ENCODE measurements at places on chromosomes 1 and 21. TPM values are rescaled to one million over a fixed set of nuclear protein-coding genes. Genes with fewer than 3 reads are reported as not detected.

DNA sequence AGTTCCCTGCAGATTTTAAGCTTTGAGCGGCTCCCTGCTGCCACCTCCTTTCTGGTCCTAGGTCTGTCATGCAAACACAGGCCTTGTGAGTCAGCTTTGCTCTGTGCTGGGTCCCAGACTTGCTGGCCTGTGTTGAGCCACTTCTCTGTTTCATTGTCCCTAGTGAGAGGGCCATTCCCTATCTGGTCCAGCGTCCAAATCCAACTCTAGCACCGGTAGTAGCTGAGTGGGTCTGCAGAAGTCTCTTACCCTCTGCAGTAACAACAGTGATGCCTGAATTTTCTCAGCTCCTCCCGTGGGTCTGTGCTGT, 5.8 kb downstream of the TTC22 start:
- DNase-seq, result no peak

DNA sequence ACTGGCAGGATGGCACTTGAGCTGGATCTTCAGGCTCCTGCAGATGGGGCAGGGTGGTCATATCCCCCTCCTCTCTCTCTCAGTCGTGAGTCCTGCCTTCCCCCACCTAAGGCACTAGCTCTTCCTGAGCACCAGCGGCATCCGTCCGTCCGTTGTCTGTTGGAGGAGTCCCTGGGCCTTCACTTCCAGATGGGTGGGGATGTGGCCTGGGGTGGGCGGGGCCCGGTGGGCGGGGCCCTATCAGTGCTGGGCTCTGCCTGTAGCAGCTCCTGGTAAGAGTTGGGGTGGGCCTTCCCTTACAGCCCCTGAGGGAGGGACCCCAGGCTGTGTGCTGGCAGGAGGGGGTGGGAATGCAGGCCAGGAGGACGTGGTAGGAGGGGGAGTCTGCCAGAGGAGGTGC, 10.3 kb downstream of the LDLRAD2 start:
- DNase-seq, result no peak

DNA sequence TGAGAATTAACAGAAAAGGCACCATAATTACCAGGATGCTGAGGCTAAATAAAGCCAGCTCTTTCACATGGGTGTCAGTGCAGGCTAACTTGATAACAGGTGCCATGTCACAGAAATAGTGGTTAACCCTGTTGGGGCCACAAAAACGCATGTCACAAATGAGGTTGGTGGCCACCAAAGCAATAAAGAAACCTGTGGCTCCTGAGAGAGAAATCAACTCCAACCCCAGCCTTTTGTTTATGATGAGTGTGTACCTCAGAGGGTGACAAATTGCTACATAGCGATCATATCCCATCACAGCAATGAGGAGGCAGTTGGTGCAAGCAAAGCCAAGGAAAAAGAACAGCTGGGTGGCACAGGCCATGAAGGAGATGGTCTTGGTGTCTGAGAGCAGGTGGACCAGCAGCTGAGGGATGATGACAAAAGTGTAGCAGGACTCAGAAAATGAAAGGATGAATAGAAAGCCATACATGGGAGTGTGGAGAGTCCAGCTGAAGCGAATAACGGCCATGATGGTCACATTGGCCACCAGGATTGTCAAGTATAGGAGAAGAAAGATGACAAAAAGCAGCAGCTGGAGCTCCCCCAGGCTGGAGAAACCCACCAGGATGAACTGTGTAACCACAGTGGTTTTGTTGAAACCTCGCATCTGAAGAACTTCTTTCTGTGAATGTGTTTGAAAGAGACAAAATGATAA, at the start of gene OR10T2:
Gene OR10T2, minus strand, starts transcription at position 649 of the 697 bp plus-strand sequence. Its CDS starts 0 bp downstream, at position 649.
- no peak for DNase-seq

- no peak for DNase-seq
Measured at GRCh38 chr1:8134546-8135235, 108.6 kb upstream of the ERRFI1 start.

GRCh38 chr1:220003610-220004299, 42.5 kb downstream of the EPRS1 start:
- DNase-seq, result no peak

The MTARC2 gene
- total RNA-seq, result 10.7 TPM

DNA sequence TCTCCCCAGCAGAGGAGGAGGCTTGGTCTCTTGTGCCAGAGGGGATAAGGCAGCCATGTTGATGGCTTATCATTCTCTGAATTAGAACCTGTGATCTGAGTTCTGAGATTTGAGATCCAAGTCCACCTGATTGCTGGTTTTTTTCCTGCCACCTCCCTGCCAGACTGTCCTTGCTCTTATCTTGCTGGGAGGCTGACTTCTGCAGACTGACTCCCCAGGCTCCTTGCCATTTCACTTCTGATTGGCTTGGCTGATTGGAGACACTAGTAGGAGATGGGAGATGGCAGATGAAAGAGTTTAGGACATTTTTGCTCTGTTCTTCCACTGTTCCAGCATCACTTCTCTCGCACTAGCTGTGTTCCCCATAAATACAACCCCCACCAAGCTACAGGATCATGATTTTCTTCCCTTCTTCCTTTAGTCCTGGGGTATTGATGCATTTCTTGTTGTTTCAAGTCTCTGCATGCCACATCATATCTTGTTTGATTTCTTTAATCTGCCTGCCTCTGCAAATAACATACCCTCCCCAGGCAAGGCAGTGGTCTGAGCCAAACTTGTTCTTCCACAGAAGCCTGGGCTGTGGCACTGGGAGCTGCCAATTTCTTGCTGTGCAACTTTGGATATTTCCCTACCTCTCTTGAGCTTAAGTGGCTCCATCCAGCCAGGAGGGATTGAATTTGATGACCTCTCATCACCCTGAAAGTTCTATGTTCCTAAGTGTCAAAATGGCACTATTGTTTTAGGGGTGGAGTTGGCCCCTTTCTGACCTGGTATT, 963 bp upstream of the CYP4B1 start:
- no peak for DNase-seq

GRCh38 chr1:168832661-168833060, 103.7 kb upstream of the DPT start:
- DNase-seq, result no peak

The OR2L5 gene
- not detected for total RNA-seq

GRCh38 chr1:9320520-9321479, 28.1 kb downstream of the SPSB1 start:
- no peak for DNase-seq

- no peak for DNase-seq
Measured at GRCh38 chr21:46294647-46295176, 8.6 kb downstream of the YBEY start.
